ENCODE measurements at places on chromosomes 13 and 19. TPM values are rescaled to one million over a fixed set of nuclear protein-coding genes. Genes with fewer than 3 reads are reported as not detected.

- H3K27ac ChIP-seq: peak overlapping the region; percentile 66
- peaks cover 7% of the 10 kb centered on the region for H3K4me1 ChIP-seq
- peaks cover 12% of the 10 kb centered on the region for H3K27me3 ChIP-seq
Observed at GRCh38 chr19:679418-680286, 3.5 kb downstream of the FSTL3 start.

DNA sequence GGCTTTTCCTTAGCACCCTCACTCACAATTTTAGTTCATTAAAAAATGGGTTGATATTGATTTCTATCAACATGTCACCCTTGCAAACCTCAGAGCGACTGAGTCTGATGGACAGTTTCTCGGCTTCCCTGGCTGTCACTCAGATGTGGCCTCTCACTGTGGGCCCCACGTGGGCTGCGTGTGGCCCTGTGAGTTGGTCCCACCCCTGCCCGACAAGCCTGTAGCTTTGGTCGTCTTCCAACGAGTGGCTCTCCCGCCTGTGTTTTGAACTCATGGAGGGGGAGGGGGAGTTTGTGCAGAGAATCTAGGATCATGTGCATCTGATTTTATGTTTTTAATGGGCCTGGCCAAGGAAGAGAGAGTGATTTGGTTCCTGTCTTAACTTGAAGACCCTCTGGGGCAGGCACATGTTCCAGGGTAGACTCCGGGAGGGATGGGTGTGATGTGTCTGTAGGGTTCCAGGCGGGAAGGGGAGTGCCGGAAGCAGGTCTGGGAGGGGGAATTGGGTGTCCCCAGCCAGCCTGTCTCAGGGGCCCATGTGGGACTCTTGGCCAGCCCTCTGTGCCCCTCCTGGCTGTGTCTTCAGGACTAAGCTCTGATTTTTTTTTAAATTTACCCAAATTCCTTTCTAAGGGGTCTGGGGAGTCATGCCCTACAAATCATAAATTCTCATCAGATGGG, 18.9 kb downstream of the ATP11A start:
- H3K27ac ChIP-seq: no peak overlapping the region
- no peaks in the 10 kb centered on the region for H3K36me3 ChIP-seq
- H3K27me3 ChIP-seq: no peaks in the 10 kb centered on the region
- H3K4me3 ChIP-seq: no peak overlapping the region

GRCh38 chr13:51595416-51595815, 11.2 kb downstream of the WDFY2 start:
- H3K4me3 ChIP-seq: no peak overlapping the region
- no peaks in the 10 kb centered on the region for H3K36me3 ChIP-seq
- no peaks in the 10 kb centered on the region for H3K27me3 ChIP-seq
- peaks cover 23% of the 10 kb centered on the region for H3K4me1 ChIP-seq

DNA sequence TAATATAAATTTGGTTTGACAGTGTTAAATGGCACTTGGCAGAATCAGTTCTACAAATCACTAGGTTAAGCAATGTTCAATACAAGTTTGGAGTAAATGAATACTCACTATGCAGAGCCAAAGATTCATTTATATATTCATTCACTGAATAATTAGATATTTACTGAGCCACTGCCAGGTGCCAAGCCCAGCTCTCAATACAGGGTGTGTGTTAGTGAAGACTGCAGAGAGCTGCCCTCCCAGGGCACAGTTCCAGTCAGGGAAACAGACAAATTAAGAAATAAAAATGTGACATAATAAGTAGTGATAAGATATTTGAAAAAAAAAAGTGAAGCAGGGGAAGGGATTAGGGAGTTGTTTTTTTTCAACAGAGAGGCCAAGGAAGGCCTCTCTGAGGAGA, 411.7 kb downstream of the KCNRG start:
- H3K27ac ChIP-seq: no peak overlapping the region
- DNase-seq: no peak
- H3K4me1 ChIP-seq: peaks cover 4% of the 10 kb centered on the region
- H3K4me3 ChIP-seq: no peak overlapping the region

DNA sequence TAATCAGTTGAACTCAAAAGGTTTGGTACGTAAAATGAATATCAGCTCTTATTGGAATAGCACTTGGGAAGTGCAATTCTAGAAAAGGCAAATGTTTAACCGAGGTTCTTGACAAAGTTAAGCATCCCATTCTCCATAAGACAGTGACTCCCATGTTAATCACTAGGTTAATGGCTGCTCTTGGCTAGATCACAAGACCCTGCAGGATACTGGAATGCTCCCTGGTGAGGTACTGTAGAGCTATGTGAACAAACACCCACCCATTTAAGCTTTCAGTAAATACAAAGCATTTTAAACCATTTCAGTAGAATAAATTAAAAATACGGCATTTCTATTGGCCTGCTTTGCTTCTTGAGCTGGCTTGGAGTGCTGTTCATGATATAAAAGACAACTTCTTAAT, 56.5 kb downstream of the TDRD3 start:
- DNase-seq: no peak
- H3K36me3 ChIP-seq: no peaks in the 10 kb centered on the region
- no peaks in the 10 kb centered on the region for H3K4me1 ChIP-seq
- H3K27me3 ChIP-seq: no peaks in the 10 kb centered on the region
- no peak overlapping the region for H3K27ac ChIP-seq

GRCh38 chr19:20969498-20969897, 46.4 kb downstream of the ZNF85 start:
- no peaks in the 10 kb centered on the region for H3K36me3 ChIP-seq
- H3K27me3 ChIP-seq: no peaks in the 10 kb centered on the region
- H3K4me3 ChIP-seq: no peak overlapping the region
- no peak overlapping the region for H3K27ac ChIP-seq

DNA sequence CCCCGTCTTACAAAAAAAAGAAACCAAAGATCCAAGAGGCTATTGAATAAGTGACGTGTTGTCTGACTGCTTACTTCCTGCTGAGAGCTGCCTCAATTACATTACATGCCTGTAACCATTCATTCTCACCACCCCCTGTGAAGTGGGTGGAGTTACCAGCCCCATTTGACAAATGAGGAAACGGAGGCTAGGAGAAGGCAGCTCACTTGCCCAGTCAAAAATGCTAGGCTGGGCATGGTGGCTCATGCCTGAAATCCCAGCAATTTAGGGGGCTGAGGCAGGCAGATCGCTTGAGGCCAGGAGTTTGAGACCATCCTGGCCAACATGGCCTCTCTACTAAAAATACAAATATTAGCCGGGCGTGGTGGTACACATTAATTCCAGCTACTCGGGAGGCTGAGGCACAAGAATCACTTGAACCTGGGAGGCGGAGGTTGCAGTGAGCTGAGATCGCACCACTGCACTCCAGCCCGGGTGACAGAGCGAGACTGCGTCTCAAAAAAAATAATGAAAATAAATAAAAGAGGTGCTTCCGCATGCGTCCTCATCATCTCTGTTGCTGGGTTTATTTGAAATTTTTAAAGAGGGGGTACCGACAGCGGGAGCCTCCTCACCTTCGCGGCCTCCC, 499 bp downstream of the LSM7 start:
- peaks cover 25% of the 10 kb centered on the region for H3K36me3 ChIP-seq
- peak overlapping the region; percentile 99 for H3K4me3 ChIP-seq
- H3K27me3 ChIP-seq: no peaks in the 10 kb centered on the region
- peak; percentile 80 for DNase-seq
- peaks cover 62% of the 10 kb centered on the region for H3K4me1 ChIP-seq
- H3K27ac ChIP-seq: peak overlapping the region; percentile 99

DNA sequence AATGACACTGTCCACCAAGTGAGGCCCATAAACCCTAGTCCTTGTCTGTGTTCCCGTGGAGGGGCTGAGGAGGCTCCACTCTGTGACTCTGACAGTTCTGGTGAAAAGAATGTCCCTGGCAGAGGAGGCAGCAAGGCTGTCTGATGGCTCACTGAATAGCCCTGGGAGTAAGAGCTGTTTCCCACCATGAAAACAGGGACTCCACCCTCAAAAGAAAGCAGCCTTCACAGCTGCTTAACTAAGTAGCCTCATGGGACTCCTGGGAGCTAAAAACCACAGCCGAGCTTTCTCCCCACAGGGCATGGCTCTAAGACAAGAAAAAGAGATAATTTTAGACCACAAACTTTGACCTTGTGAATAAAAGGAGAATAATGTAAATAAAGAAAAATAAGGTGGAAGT, 135.1 kb upstream of the FRY start:
- no peak overlapping the region for H3K4me3 ChIP-seq
- H3K4me1 ChIP-seq: peaks cover 27% of the 10 kb centered on the region
- no peak for DNase-seq
- peaks cover 5% of the 10 kb centered on the region for H3K36me3 ChIP-seq
- H3K27me3 ChIP-seq: peaks cover 20% of the 10 kb centered on the region

DNA sequence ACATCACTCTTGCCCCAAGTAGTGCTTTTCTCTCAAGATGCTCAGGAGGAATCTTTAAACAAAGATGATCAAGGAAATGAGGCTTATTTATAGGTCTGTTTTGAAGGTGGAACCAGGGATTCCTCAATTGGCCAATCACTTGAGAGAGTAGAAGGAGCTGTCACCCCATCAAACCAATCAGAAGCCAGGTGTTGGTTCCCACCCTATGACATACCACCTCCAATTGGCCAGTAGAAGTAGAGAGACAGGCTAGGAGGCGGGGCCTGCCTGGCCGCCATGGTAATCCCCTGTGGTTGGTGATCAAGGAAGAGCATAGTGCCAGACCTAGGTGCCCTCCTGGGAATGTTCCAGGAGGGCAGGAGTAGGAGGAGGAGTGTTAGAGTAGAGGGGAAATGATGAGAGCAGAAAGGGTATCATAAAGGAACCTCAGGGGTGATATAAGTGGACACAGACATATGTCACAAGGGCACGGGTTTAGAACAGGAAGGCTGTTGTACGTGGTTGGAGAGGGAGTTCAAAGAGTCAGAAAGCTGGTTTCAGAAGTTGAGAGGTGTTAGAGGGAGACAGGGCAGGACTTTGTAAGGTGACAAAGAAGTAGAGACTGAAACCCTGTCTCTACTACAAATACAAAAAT, 10.5 kb downstream of the PMIS2 start:
- H3K4me1 ChIP-seq: peaks cover 10% of the 10 kb centered on the region
- H3K27ac ChIP-seq: no peak overlapping the region
- peak; percentile 22 for DNase-seq

GRCh38 chr13:103466761-103467160, 400.5 kb upstream of the SLC10A2 start:
- no peaks in the 10 kb centered on the region for H3K36me3 ChIP-seq
- no peaks in the 10 kb centered on the region for H3K27me3 ChIP-seq
- H3K4me1 ChIP-seq: no peaks in the 10 kb centered on the region
- H3K27ac ChIP-seq: no peak overlapping the region
- no peak for DNase-seq

GRCh38 chr19:43699506-43700394, 16.1 kb upstream of the IRGC start:
- H3K27ac ChIP-seq: no peak overlapping the region
- H3K27me3 ChIP-seq: peaks cover 17% of the 10 kb centered on the region
- H3K4me1 ChIP-seq: peaks cover 27% of the 10 kb centered on the region
- DNase-seq: no peak

GRCh38 chr13:21481359-21481758, 22.3 kb upstream of the ZDHHC20 start:
- no peak overlapping the region for H3K4me3 ChIP-seq
- H3K27me3 ChIP-seq: peaks cover 8% of the 10 kb centered on the region
- no peak for DNase-seq
- peaks cover 17% of the 10 kb centered on the region for H3K4me1 ChIP-seq
- H3K36me3 ChIP-seq: peaks cover 3% of the 10 kb centered on the region

GRCh38 chr19:2762783-2763496, 20.1 kb downstream of the SGTA start:
- no peaks in the 10 kb centered on the region for H3K4me1 ChIP-seq
- no peaks in the 10 kb centered on the region for H3K27me3 ChIP-seq
- peaks cover 12% of the 10 kb centered on the region for H3K36me3 ChIP-seq
- DNase-seq: no peak

- no peaks in the 10 kb centered on the region for H3K27me3 ChIP-seq
- no peak for DNase-seq
- H3K36me3 ChIP-seq: no peaks in the 10 kb centered on the region
- H3K4me3 ChIP-seq: no peak overlapping the region
Observed at GRCh38 chr13:83547043-83547442, 335.2 kb downstream of the SLITRK1 start.

DNA sequence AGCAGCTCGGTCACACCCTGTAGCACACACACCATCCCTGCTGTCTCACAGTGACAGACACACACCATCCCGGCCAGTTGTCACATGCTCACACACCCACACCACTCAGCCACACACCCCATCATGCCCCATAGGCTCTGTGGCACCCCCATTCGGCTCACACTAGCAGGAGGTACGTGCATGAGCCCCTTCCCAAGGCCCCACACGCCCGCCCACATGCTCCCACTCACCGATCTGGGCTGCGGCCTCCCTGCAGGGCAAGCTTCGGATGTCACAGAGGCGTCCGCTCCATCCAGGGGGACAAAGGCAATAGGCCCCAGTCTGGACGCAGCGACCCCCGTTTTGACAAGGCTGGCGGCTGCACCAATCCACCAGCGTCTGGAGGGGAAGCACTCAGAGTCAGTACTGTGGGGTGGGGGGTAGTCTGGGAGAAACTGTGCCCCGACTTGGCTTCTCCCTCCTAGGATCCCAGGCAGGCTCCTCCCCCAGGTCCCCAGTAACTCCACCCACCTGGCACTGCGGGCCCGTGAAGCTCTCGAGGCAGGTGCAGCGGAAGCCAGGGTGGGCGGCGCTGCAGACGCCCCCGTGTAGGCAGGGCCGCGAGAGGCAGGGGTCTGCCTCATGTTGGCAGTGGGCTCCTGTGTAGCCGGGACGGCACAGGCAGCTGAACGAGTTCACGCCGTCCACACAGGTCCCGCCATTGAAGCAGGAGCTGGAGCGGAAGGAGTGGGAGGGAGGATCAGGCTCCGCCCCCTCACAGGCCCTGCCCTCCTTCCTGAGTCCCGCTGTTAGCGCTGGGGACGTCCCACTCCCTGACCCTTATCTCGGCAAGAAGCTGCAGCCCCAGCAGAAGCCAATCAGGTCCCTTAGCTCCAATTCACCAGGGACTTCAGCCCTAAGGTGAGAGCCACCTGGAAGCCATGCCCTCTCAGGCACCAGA, 20.1 kb downstream of the NOTCH3 start:
- H3K4me1 ChIP-seq: peaks cover 4% of the 10 kb centered on the region

DNA sequence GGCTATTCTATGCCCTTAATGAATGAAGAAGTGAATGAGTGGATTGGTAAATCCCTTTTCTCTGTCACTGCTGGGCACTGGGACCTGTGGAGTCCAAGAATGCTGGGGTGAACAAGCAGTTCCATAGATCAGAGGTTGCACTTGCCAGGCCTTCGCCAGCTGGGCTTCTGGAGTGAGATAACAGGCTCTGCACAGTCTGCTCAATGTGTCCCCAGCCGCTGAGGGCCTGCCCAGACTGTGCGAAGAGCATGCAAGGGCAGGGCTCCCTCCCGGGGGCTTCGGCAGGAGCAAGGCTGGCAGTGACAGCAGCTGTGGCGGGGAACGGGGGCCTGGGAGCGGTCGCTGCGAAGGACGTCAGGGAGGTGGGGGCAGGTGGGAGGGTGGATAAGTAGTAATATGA, 51.3 kb downstream of the ZNF536 start:
- H3K4me3 ChIP-seq: no peak overlapping the region
- H3K27ac ChIP-seq: no peak overlapping the region
- H3K4me1 ChIP-seq: no peaks in the 10 kb centered on the region
- DNase-seq: no peak
- no peaks in the 10 kb centered on the region for H3K27me3 ChIP-seq

The CYP4F2 gene
- total RNA-seq: not detected

The ZNF17 gene
- 15.7 TPM for total RNA-seq

The PLIN3 gene
- total RNA-seq: 24.1 TPM

The NDUFB7 gene
- 121 TPM for total RNA-seq

The JAK3 gene
- 172 TPM for total RNA-seq

The FXYD1 gene
- 1.0 TPM for total RNA-seq

The ACOD1 gene
- not detected for total RNA-seq

The PSG7 gene
- total RNA-seq: not detected

The AP1M2 gene
- not detected for total RNA-seq

All from activated CD4-positive, alpha-beta T cell treated with anti-CD3 and anti-CD28 coated beads, Interleukin-2, amount 10 ng/mL, durations not matched to agents 7 days and 5 days (primary cell).